ENCODE measurements at places on chromosomes 11 and 22.

DNA sequence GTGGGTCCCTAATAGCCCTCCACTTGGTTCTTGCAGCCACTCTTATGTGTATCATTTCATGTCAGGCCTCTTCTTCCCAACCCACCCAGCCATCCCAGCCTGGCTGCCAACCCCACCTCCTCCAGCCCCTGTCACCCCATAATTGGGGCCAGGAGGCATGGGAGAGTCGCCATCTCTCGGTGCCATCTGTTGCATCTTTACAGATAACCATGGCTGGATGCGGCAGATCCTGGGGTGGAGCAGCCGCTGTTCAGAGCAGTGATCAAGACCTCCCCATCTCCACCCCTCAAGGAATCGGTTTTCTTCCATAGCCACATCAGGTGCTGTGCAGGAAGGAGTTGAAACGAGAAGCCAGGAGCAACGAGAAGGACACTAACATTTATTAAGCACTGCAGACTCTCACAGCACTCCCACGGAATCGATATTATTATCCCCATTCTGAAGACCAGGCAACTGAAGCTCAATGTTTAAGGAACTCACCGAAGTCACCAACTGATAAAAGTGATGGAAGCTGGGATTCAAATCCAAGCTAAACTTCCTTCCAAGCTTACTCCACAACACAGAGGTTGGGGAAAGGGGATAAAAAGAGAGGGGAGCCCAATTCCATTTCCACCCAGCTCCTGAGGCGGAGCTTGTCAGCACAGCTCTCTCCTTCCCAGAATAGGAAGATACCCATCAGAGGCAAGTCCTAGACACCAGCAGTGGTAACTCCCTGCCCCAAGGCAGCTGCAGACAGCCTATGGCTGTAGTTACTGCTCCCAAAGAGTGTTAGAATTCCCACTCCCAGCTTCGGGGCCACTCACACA lies 2.7 kb downstream of the SLC43A1 start:
- DNase-seq, result no peak

- no peak for DNase-seq
Measured at GRCh38 chr11:32374261-32374711, 61.1 kb downstream of the WT1 start.

DNA sequence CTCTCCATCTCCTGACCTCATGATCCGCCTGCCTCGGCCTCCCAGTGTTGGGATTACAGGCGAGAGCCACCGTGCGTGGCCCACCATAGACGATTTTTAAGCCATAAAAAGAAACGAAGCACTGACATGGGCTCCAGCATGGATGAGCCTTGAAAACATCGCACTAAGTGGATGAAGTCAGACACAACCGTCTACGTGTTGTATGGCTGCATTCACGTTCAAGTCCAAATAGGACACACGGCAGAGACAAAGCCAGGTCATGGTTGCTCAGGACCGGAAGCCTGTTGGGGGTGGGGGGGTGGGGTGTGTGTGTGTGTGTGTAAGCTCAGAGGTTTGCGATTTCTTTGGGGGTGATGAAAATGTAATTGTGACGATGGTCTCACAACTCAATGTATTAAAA lies 10.0 kb downstream of the RRP7A start:
- no peak for DNase-seq

DNA sequence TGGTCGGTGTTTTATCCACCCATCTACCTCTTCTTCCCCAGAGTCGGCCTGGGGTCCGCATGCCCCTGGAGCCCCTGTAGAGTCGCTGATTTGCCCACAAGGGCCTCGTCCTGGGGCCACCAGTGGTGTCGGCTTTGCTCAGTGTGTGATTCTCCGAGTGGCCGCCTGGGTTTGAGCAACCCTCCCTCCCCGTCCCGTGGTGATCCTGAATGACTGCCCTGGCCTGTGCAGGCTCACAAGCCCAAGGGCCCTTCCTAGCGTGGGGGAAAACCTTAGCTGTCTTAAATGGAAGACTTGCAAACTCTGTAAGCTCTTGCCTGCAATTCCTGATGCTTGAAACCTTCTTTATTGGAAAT lies 128.3 kb downstream of the OSBP2 start:
- DNase-seq, result no peak

GRCh38 chr11:95661162-95661561 lies 128.4 kb downstream of the FAM76B start:
- DNase-seq, result no peak

DNA sequence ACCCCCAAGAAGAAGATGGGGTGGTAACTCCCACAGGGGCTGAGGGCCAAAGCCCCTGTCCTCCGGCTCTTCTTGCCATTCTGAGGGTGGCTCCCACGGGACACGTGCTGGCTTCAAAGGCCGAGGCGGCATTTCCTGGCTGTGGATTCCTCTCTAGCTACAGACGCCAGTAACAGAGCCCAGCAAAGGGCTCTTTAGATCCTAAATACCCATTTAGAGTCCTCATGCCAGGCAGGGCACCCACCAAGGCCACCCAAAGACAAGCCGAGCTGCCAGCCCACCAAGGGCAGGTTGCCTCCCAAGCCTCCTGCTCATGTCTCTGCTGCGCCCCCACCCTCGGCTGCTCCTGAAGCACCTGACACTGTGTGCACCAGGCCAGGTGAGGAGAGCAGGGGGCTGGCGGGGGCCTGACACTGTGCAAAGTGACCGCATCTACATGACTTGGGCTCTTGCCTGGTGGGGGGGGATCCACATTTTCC lies 5.7 kb downstream of the LRFN4 start:
- no peak for DNase-seq

DNA sequence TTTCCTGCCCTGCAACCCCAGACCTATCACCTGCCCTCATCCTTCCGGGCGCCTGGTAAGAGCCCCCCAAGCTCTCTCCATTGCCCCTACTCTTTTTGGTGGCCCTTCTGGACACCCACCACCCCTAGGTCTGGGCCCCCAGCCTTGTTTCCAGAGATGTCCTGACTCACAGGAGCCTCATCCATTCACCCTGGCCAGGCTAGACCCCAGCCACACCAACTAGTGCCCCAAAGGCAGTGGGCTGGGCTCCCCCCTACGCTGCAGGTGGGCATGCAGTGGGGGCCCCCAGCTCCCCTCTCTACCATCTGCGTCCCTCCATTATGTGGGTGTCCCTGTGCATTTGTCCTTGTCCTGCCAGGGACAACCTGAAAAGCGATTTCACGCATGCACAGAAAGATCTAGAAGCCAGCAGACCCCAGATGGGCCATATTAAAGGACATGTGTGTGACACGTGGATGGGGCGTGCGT lies 1.4 kb downstream of the MRGPRF start:
- no peak for DNase-seq

GRCh38 chr11:693415-693831 lies 1.6 kb downstream of the DEAF1 start:
- no peak for DNase-seq

DNA sequence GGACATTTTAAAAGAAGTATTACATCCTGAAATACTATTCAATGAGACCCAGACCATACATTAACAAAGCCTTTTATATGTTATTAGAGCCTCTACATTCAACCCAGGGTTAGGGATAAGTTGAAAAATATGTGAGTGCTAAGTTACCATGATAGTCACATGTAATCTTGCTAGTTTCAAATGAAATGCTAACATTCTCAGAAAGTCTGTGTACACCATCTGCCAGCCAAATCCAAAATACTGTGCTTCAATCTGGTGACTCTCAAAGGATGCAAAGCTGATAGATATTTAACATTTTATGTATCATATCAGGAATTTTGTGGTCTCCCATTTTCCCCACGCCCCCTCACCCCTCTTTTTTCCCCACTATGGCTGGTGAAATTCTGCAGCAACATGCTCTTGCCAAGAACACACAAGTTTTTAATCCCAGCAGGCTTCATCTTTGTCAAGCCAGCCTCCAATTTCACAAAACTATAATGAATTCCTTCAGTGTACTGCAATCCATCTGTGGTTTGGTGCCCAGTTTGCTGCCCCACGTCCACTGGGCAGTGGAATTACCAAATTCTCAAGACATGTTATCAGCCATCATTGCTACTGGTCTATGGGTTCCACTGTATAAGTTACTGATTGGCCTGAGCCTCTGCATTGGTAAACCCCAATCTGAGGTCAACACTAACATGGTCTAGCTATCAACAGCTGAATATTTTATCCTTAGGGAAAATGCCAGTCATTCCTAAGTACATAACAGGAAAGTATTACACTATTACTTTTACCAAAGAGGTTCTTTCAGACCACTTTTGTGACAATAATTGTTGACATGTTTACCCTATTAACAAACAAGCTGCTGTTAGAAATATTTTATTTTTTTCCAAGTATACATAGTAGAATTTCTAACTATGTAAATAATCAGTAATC lies 1.5 kb upstream of the PICALM start:
- DNase-seq, result no peak

GRCh38 chr11:96282625-96283220 lies 60.3 kb downstream of the MAML2 start:
- no peak for DNase-seq

GRCh38 chr11:47592970-47593369 lies 1.2 kb downstream of the C1QTNF4 start:
- DNase-seq, result no peak

- DNase-seq, result no peak
Measured at GRCh38 chr11:12975195-12975594, 33.9 kb upstream of the RASSF10 start.
